ENCODE measurements at places on chromosomes 5 and 9. TPM values are rescaled to one million over a fixed set of nuclear protein-coding genes. Genes with fewer than 3 reads are reported as not detected.

Gene CEP72
- total RNA-seq: 83.3 TPM

Gene FAM151B
- total RNA-seq: 1.7 TPM

Gene PCDHB6
- total RNA-seq: not detected

Gene GZMA
- total RNA-seq: not detected

Gene KIF12
- total RNA-seq: not detected

Gene SLU7
- 53.6 TPM for total RNA-seq

Gene FOXD1
- 4.0 TPM for total RNA-seq

Gene RGMB
- total RNA-seq: 14.6 TPM

- H3K4me1 ChIP-seq: no peaks in the 10 kb centered on the region
- H3K27me3 ChIP-seq: peaks cover 95% of the 10 kb centered on the region
- no peak for DNase-seq
These were observed 151.0 kb downstream of the GADD45G start for GRCh38 chr9:89755821-89756220.

GRCh38 chr9:686321-686813, 155.1 kb upstream of the DMRT1 start:
- peak; percentile 90 for DNase-seq
- H3K36me3 ChIP-seq: no peaks in the 10 kb centered on the region
- peaks cover 27% of the 10 kb centered on the region for H3K4me1 ChIP-seq
- H3K27me3 ChIP-seq: no peaks in the 10 kb centered on the region
- peak overlapping the region; percentile 55 for H3K27ac ChIP-seq

DNA sequence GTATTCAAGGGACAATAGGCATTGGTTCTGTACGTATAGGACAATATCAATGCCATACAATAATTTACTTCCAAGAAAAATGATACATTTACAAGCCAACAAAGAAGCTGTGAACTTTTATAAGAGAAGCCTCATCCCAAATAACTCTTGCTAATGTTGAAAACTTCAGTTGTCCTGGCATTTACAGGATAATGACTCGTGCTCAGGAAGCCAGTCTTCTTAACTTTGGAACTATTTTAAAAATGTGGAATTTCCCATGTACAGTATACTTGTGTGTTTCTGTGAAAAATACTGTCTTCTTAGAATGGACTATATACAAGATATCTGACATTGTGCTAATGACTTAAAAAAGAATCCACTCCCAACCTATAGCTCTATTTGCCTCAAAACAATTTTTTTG, 1479.3 kb upstream of the CDH9 start:
- H3K36me3 ChIP-seq: no peaks in the 10 kb centered on the region
- no peak overlapping the region for H3K27ac ChIP-seq
- DNase-seq: no peak
- no peak overlapping the region for H3K4me3 ChIP-seq
- H3K27me3 ChIP-seq: no peaks in the 10 kb centered on the region
- no peaks in the 10 kb centered on the region for H3K4me1 ChIP-seq

- peaks cover 13% of the 10 kb centered on the region for H3K4me1 ChIP-seq
- no peaks in the 10 kb centered on the region for H3K27me3 ChIP-seq
- 0 out of 2 replicates have a peak, but pooled peaks cover 7% of the 10 kb centered on the region for H3K36me3 ChIP-seq
- peak overlapping the region; percentile 51 for H3K27ac ChIP-seq
These were observed 7.7 kb downstream of the RANBP6 start for GRCh38 chr9:6007770-6008168.

DNA sequence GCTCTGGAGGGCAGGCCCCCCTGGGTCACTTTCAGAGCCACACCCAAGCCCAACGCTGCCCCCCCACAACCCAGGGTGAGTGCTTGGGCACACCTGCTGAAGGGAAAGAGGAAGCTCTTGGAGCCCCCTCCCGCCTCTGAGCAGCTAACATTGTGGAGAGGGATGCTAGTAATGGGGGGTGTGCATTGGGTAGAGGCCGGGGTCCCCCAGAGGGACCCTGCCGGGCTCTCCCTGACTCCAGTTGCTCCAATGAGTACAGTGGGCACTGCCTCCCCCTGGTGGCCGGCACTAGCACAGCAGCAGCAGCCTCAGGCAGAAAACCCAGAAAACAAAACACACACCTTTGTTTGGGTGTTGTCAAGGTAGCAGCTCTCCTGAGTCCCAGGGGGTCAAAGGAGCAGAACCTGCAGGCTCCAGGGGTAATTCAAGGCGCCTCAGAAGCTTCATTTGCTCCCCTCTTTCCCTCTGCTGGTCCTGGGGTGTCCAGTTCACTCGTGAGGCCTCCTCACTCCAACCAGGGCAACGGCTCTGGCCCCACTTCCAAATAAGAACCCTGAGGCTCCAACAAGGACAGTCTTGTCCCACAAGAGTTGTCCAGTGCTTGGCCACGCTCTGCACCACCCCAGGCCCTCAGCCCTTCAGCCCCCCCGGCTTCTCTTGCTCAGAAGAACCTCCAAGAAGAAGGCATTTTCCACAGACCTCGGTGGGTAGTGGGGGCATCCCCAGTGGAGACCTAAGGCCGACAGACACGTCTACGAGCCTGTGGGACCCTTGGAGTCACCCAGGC, 16.1 kb downstream of the GBGT1 start:
- H3K36me3 ChIP-seq: no peaks in the 10 kb centered on the region
- DNase-seq: peak; percentile 93
- peaks cover 31% of the 10 kb centered on the region for H3K4me1 ChIP-seq
- peak overlapping the region; percentile 5 for H3K27ac ChIP-seq

DNA sequence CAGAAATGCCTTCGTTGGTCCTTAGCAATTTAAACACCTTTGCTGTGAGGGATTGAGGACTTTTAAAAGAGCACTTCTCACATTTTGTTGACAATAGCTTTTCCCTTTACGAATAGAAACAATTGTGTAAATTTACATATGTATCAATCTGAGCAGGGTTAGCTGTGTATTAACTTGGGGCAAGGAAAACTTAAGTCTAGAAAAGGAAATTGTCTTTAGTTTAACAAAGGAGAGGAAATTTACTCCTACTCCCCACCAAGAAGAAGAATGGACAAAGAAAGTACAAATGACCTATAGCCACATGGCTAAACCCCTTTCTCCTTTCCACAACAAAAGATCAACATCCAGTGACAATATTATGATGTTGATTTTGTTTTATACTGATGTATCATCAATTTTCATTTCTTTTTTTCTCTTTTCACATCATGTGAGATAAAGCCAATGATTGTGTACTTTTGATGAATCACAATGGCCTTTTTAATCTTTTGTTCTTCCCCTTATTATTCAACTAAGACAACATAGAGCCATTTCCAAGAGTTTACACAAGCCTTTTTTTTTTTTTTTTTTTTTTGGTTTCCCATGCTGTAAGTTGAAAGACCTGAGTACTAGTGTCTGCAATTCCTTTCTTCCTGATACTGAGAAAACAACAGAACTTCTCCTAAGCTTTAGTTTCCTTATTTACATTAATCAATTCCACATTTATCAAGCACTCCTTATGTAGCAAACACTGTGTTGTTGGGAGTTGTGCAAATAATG, 19.0 kb downstream of the FOXB2 start:
- peaks cover 20% of the 10 kb centered on the region for H3K27me3 ChIP-seq
- H3K27ac ChIP-seq: no peak overlapping the region
- no peaks in the 10 kb centered on the region for H3K4me1 ChIP-seq
- no peaks in the 10 kb centered on the region for H3K36me3 ChIP-seq
- no peak for DNase-seq

DNA sequence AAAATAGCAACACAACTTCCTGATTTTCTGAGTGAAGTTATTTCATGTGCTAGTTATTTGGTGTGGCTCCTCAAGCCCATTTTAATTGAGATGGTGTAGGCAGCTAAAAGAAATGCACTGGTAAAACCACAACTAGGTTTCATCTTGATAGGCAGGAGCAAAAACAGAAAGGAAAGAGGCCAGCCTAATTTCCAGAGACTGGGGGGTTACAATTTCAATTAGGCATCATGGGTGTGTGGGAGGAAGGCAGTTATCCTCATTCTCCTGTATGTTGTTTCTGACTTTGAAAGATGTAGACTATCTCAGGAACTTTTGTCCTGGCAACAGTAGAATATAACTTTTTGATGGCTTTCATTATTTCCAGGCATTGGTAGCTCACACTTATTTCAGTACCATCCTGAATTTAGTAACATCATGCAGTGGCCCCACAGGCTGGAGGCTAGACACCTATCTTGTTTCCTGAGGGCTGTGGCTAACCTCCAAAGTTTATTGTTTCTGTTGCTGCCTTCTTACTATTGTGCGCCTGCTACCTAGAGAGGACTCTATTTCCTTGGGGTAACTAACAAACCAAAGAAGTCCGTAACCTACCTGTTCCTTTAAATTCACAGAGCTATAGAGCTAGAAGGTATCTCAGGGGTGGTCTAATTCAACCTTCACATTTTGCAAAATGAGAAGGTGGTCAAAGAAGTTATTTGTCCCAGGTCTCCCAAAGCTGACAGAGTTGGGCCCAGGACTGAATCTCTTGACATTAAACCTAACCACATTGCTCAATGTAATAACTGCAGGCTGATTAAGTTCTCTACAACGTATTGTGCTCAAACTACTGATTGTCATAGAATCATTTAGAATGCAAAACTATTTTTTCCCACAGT, 42.4 kb downstream of the FYB1 start:
- DNase-seq: no peak
- H3K27me3 ChIP-seq: no peaks in the 10 kb centered on the region
- H3K36me3 ChIP-seq: no peaks in the 10 kb centered on the region
- no peak overlapping the region for H3K27ac ChIP-seq
- H3K4me3 ChIP-seq: no peak overlapping the region

DNA sequence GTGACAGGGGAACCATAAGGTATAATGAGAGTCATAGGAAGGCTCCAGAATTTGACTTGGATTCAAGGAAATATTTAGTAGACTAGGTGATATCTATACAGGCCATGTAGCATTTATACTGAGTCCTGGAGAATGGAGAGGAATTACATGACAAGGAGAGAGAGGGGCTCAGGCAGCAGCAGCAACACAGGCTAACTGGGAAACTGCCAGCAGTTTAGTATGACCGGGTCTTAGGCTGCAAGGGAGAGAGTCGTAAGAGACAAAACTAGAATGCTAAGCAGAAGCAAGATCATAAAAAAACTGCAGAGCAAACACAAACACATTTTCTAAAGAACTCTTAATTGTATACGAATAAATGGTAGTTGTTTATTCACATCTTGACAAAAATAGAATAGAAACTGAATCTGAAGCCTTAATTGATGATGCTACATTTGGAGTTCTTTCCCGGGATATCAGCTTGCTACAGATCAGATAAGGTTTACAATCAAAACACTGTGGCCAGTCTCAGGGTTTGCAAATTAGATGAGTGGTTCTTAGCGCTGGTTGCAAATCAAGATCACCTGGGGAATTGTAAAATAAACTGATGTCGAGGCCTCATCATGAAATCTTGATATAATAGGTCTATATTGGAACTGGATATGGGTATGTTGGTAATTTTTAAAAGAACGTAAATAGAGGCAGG, 480.0 kb upstream of the C9orf72 start:
- no peaks in the 10 kb centered on the region for H3K36me3 ChIP-seq
- no peak overlapping the region for H3K4me3 ChIP-seq
- DNase-seq: no peak
- no peaks in the 10 kb centered on the region for H3K4me1 ChIP-seq
- no peak overlapping the region for H3K27ac ChIP-seq
- H3K27me3 ChIP-seq: no peaks in the 10 kb centered on the region

- H3K36me3 ChIP-seq: no peaks in the 10 kb centered on the region
- no peak overlapping the region for H3K4me3 ChIP-seq
- H3K27me3 ChIP-seq: no peaks in the 10 kb centered on the region
These were observed 409.6 kb upstream of the MPDZ start for GRCh38 chr9:13688990-13689600.

GRCh38 chr5:108696951-108697715, 50.6 kb upstream of the FER start:
- H3K27ac ChIP-seq: no peak overlapping the region
- no peaks in the 10 kb centered on the region for H3K4me1 ChIP-seq
- H3K36me3 ChIP-seq: no peaks in the 10 kb centered on the region
- H3K4me3 ChIP-seq: no peak overlapping the region
- H3K27me3 ChIP-seq: no peaks in the 10 kb centered on the region
- DNase-seq: no peak

DNA sequence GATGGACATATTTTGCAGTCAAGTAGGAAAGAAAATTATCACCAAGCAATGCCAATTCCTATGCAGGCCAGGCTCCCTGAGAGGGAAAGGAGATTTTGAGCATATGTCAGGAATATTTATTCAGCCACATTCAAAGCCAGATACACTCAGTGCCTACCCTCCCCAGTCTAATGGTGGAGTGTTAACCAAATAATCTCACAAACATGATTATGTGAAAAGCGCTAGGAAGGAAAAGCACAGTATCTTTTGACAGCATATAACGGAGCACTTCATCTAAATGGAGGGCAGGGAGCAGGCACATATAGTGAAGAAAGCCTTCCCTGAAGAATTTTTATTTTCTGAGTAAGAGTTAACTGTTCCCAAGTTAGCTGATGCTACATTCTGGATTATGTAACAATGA, 80.3 kb upstream of the SLC30A5 start:
- H3K4me1 ChIP-seq: no peaks in the 10 kb centered on the region
- no peak overlapping the region for H3K27ac ChIP-seq
- no peak for DNase-seq
- H3K27me3 ChIP-seq: peaks cover 11% of the 10 kb centered on the region

GRCh38 chr9:113155911-113156588, 5.2 kb downstream of the SLC31A2 start:
- no peaks in the 10 kb centered on the region for H3K27me3 ChIP-seq
- no peak for DNase-seq
- no peaks in the 10 kb centered on the region for H3K36me3 ChIP-seq
- peaks cover 25% of the 10 kb centered on the region for H3K4me1 ChIP-seq
- no peak overlapping the region for H3K4me3 ChIP-seq
- H3K27ac ChIP-seq: no peak overlapping the region

DNA sequence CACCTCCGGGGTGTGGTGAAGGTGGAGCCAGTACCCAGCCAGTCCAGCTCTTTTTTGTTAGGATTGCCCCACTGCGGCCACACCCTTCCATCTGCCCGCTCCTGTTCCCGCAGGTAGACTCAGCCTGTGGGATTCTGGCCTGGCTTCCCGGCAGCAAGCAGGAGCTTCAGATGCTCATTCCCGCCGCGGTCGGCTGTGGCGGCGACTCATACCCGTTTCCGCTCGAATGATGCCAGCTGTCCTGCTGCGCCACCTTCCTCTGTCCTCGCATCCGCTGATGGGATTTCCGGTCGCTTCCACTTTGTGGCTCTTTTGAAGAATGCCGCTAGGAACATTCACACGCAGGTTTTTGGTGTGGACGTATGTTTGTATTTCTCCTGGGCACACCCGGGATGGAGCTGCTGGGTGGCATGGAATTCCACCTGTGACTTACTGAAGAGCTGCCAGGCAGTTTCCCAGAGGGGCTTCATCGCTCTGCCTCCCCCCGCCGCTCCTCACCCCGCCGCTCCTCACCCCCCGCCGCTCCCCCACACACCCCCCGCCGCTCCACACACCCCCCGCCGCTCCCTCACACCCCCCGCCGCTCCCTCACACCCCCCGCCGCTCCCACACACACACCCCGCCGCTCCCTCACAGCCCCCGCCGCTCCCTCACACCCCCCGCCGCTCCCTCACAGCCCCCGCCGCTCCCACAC, 60.3 kb downstream of the TENT4A start:
- H3K4me3 ChIP-seq: no peak overlapping the region
- no peak for DNase-seq
- no peak overlapping the region for H3K27ac ChIP-seq

All from PC-9 (cell line).